Bronchial smooth muscle cell (primary cell): ENCODE measurements at places on chromosomes 5 and 9. TPM values are rescaled to one million over a fixed set of nuclear protein-coding genes. Genes with fewer than 3 reads are reported as not detected.

MED10 gene
- total RNA-seq, result 9.0 and 10.4 TPM in 2 replicates

SMARCA2 gene
- total RNA-seq, result 48.9 and 70.6 TPM in 2 replicates

SV2C gene
- not detected in 2 replicates for total RNA-seq

RCL1 gene
- 7.2 and 7.6 TPM in 2 replicates for total RNA-seq

TTC16 gene
- total RNA-seq, result 0.16 TPM in 1 of 2 replicates, not detected in the other

TRAPPC13 gene
- total RNA-seq, result 29.0 and 30.1 TPM in 2 replicates

KCNV2 gene
- not detected in 2 replicates for total RNA-seq

TLX3 gene
- total RNA-seq, result not detected in 2 replicates

LCN1 gene
- not detected in 2 replicates for total RNA-seq

CORO2A gene
- total RNA-seq, result under 0.01 TPM in 2 replicates

CSF2 gene
- not detected in 2 replicates for total RNA-seq

IFNA21 gene
- total RNA-seq, result not detected in 2 replicates

SNCAIP gene
- total RNA-seq, result 0.09 and 0.16 TPM in 2 replicates

ZBED3 gene
- 0.34 and 1.4 TPM in 2 replicates for total RNA-seq

IFNA4 gene
- total RNA-seq, result not detected in 2 replicates

LRRC26 gene
- total RNA-seq, result not detected in 2 replicates

CACNA1B gene
- under 0.01 TPM in 2 replicates for total RNA-seq

NMRK1 gene
- total RNA-seq, result 9.8 and 20.3 TPM in 2 replicates

DAB2 gene
- total RNA-seq, result 79.3 and 131 TPM in 2 replicates

SLC22A5 gene
- total RNA-seq, result 5.9 and 6.0 TPM in 2 replicates
